ENCODE measurements at places on chromosomes 5 and 9. TPM values are rescaled to one million over a fixed set of nuclear protein-coding genes. Genes with fewer than 3 reads are reported as not detected.

GRCh38 chr9:124771867-124772679 is 962 bp upstream of the NR6A1 start:
- peak; percentile 73 for DNase-seq

The RLN2 gene
- not detected for total RNA-seq

- no peak for DNase-seq
These were observed 23.7 kb downstream of the SNX30 start for GRCh38 chr9:112774006-112774996.

- DNase-seq, result no peak
These were observed 186.1 kb downstream of the C9orf152 start for GRCh38 chr9:110021891-110022290.

GRCh38 chr9:127652733-127653132 is 40.7 kb downstream of the STXBP1 start:
- DNase-seq, result no peak

DNA sequence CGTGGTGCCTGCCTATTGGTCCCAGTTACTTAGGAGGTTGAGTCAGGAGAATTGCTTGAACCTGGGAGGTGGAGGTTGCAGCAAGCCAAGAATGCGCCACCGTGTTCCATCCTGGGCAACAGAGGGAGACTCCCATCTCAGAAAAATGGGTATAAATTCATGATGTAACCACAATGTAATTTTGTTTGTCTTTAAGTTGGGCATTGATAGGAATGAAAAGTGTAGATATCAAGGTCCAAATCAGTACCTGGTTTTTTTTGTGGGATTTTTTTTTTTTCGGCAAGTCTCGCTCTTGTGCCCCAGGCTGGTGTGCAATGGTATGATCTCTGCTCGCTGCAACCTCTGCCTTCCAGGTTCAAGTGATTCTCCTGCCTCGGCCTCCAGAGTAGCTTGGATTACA is 7.4 kb downstream of the NPM1 start:
- no peak for DNase-seq

DNA sequence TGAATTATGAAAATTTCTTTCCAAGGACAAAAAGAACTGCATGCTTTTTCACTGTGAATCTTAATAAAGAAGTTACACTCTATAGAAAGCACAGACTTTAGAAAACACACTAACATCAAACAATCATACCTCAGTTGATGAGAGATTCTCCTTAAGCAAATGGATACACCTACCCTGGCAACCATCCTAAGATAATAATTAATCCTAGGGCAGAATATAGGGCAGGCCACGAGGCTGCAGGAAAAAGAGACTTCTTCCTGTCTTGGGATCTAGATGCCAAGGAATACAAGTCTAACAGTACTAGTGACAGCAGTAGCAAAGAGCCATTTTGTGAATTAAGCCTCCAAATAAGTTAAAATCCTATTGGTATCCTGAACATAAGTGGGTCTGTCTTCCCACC is 395.4 kb downstream of the EFNA5 start:
- DNase-seq, result no peak

GRCh38 chr5:134606726-134607125 is 25.9 kb downstream of the SAR1B start:
- no peak for DNase-seq

GRCh38 chr5:1806974-1807373 is 5.8 kb downstream of the NDUFS6 start:
- no peak for DNase-seq

- DNase-seq, result no peak
These were observed 909.3 kb upstream of the CDH10 start for GRCh38 chr5:25554077-25554476.

The LCN2 gene
- 6.0 TPM for total RNA-seq

The SLC4A9 gene
- 0.56 TPM for total RNA-seq

The CNTNAP3B gene
- 33.0 TPM for total RNA-seq

DNA sequence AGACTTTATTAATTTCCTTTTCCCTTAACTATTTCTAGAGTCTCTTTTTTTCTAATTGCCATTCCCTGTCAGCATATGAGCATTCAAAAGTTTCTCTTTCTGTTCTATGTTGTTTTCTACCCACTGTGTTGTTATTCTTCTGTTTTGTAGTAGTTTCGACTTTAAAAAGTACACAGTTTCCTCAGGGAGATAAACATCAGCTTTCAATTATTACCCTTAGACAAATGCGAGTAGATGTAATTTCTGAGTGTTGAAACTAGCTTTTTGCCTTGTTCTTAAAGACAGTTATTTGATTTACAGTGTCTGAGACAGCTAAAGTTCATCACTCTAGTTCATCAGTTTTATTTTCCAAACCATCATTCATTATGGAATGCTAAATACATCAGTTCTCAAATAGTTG is 19.5 kb downstream of the MTREX start:
- no peak for DNase-seq

The ST6GALNAC4 gene
- 25.2 TPM for total RNA-seq

- no peak for DNase-seq
These were observed 5.7 kb downstream of the CMBL start for GRCh38 chr5:10301842-10302610.

DNA sequence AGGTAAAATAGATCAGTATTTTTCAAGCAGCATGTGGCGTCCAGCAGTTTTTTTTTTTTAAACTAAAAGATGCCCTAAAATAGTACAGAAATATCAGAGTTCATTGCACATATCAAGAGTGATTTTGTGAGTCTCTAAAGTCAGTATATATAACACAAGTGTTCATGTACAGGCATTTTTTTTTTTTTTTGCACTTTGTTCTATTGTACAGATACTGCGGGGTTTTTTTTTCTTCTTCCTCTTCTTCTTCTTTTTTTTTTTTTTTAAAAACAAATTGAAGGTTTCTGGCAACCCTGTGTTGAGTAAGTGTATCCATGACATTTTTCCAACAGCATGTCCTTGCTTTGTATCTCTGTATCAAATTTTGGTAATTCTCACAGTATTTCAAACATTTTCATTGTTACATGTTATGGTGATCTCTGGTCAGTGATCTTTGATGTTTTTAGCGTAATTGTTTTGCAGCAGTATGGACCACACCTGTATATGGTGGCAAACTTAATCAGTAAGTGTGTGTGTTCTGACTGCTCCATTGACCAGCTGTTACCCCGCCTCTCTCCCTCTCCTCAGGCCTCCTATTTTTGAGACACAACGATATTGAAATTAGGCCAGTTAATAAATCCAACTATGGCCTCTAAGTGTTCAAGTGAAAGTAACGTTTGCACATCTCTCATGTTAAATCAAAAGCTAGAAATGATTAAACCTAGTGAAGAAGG is 76.8 kb downstream of the TRIO start:
- no peak for DNase-seq

DNA sequence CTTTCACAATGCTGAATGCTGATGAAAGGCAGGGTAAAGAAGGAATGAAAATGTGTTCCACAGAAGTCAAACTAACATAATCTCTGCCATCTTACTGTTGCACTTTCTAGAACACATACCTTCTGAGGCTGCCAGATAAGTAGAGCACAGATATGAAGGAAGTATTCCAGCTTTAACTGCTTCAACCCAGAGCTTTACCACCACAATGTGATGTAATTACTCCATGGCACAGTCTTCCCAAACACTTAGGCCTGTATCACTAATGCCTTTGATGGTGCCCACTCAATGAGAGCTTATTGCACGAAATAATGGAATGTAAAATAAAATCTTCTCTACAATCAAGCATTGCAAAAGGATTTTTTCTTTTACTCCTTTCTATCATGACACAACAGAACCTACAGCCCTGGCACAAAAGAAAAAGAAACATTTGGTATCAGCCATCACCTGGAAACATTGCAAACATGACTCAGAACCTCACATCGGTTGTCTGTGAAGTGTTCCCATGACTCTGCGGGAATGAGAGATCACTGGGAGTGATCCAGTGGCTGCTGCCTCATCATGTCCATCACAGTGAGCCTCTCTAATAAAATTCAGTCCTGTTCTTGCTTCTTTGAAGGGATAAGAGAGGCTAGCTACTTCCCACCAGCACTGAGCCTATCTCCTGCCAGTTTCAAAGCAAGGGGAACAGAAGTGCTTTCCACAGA is 385.8 kb downstream of the EFNA5 start:
- DNase-seq, result no peak

DNA sequence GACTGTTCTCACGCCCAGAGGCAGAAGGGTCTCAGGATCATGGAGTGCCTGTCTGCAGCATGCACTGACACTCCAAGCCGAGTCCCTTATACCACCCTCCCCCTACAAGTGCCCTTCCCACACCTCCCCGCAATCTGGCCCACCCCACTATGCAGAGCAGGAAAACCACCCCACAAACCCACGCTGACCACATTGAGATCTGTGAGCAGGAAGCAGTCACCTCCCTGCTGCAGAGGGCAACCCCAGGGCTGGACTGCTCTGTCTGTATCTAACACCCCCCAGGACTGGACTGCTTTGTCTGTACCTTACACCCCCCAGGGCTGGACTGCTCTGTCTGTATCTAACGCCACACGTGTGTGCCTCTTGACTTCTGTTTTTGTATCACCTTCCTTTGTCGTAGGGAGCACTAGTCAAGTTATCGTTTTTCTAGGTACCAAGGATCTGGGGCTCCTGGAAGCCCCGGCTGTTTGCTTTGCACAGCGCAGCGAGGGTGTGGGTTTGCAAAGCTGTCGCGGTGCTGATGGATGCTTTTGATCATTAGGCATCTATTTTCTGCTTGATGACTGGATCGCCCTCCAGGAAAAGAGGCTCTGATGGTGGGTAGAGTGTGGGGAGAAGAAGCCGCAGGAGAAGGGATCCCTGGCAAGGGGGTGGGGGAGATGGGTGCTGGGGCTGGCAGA is 21.5 kb downstream of the OLFM1 start:
- no peak for DNase-seq

The EIF4E1B gene
- total RNA-seq, result not detected

GRCh38 chr5:1801222-1801966 is at the start of gene NDUFS6:
Gene NDUFS6 (plus strand): TSS chr5:1801407. CDS start chr5:1801418, 11 bp downstream.
- DNase-seq, result peak; percentile 86

The PCDHGA10 gene
- total RNA-seq, result 7.0 TPM

DNA sequence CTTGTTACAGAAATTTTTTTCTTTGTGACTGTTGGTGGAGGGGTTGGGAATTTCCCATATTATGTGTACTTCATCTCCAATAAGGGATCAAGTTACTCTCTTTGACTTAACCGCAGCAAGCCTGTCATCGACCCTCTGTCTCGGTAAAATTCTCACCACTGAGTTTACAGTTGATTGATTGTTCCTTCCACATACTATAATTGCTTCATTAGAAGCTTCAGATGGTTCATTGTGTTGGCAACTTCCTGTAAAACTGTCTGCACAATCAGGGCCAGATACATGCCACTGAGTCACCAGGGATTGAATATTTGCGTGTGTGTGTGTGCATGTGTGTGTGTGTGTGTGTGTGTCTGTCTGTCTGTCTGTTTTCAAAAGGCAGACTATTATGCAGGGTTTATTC is 176.6 kb downstream of the ZNF462 start:
- DNase-seq, result no peak

DNA sequence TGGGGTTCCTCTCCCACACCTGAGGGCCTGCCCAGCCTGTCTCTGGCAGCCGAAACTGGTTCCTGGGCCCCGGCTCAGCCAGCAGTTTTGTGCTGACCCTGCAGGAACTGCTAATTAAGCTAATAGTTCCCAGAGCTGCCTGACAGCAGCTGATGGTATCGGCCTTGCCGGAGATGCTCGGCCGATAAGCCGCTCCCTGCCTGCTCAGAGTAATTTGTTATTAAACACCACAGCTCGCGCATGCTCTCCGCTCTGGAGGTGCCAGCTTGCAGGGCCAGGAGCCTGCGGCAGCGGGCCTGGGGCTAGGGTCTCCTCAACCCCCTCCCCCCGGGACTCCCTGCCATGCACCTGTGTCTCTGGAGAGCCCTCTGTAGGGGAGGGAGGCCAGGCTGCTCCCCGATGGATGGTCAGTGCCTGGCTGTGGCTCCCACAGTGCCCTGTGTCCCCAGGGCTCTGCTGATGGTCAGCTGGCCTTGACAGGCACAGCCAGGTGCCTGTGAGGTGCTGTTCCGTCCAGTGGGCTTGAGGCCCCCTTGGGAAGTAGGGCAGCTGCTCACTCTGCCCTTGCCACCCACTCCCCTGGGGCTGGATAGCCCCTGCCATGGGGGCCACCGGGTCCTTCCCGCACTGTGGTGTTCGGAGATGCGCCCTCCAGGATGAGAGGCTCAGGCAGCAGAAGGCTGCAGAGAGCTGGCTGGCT is 41.7 kb downstream of the RXRA start:
- no peak for DNase-seq
